Left hindlimb (tissue), 1 donor: ENCODE measurements at places on chromosomes 3 and 15.

GRCh38 chr3:30598668-30599545, 7.5 kb upstream of the TGFBR2 start:
- DNase-seq, result no peak

DNA sequence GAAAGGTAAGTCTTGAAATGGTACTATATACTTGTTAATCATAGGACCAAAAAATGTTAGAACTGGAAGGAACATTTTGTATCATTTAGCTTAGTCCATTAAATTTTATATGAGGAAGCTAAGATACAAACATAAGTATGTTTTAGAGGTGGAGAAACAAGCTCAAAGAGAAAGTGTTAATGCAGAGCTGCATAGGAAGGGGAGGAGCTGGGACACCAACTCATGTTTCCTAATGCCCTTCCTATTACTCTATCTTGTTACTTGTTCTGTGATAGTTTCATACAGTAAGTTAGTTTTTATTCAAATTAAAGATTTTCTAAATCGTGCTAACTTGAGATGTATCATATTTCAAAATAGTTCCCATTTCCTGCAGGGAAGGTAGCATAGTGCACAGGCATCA, 7.4 kb downstream of the SLC35A5 start:
- DNase-seq, result no peak

GRCh38 chr15:46815240-46815639, 902.1 kb upstream of the SEMA6D start:
- no peak for DNase-seq

DNA sequence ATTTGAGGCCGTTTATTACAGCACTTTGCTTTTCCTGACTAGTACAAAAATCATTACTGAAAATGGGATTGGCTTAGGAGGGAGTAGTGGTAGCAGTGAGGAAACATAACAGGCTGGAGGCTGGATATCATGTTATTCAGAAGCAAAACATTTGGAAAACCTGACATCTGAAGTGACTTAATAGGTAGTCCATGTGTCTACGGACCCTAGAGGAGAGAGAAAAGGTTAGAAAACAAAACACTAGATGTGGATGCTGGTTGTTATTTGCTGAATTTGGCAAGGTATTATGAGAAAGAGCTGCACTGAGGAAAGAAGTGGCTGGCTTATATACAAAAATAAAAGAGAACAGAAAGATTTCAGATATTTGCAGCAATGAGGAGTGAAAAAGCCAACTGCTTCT, 139.9 kb downstream of the MEX3B start:
- no peak for DNase-seq

- DNase-seq, result no peak
Observed at GRCh38 chr3:70177881-70178645, 134.4 kb downstream of the MDFIC2 start.

DNA sequence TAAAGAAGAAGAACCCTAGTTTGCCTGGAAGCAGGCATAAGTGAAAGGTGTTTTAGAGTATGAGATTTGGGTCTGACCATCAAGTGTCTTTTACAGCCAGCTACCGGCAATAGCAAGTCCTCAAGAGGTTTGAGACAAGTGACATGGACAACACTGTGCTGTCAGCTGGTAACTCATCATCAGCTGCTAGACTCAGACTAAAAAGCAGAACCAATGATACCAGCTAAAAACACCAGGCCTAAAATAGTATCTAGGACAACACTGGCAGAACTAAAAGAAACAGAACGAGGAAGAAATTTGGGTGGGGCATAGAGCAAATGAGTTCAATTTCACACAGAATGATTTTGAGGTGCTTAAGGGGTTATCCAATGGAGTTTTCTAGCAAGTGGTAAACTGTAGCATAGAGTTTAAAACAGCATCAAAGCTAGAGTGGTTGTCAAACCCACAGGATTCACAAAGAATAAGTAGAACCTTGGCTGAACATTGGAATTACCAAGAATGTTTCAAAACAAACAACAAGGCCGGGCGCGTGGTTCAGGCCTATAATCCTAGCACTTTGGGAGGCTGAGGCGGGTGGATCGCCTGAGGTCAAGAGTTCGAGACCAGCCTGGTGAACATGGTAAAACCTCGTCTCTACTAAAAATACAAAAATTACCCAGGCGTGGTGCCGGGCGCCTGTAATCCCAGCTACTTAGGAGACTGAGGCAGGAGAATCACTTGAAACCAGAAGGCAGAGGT, 3.9 kb downstream of the CIAO2A start:
- DNase-seq, result no peak

GRCh38 chr3:143483214-143483613, 363.6 kb downstream of the CHST2 start:
- no peak for DNase-seq

GRCh38 chr3:11924518-11924917, 77.8 kb upstream of the TAMM41 start:
- no peak for DNase-seq

GRCh38 chr3:171799501-171799900, 10.8 kb downstream of the PLD1 start:
- DNase-seq, result no peak

- DNase-seq, result no peak
Observed at GRCh38 chr3:18790384-18790783, 357.9 kb upstream of the KCNH8 start.

DNA sequence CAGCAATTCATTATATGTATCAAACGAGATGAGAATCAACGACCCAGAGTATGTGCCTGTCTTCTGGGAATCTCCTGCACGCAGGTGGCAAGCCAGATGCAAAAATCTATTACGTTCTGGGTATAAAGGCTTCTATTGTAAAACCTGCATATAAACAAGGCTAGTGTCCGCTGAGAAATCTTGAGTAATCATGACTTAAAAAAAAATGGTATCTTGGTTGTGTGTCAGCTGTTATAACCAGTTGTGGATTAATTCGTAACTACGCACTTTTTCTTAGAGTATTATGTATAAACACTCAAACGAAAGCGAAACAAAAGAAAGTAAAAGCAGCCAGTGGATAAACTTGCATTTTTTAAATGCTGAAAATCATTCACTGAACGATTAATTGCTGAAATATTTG, 509.1 kb downstream of the RSL24D1 start:
- no peak for DNase-seq
